Left ventricle myocardium inferior (tissue), 1 donor: ENCODE measurements at places on chromosomes 1 and 21. TPM values are rescaled to one million over a fixed set of nuclear protein-coding genes. Genes with fewer than 3 reads are reported as not detected.

DNA sequence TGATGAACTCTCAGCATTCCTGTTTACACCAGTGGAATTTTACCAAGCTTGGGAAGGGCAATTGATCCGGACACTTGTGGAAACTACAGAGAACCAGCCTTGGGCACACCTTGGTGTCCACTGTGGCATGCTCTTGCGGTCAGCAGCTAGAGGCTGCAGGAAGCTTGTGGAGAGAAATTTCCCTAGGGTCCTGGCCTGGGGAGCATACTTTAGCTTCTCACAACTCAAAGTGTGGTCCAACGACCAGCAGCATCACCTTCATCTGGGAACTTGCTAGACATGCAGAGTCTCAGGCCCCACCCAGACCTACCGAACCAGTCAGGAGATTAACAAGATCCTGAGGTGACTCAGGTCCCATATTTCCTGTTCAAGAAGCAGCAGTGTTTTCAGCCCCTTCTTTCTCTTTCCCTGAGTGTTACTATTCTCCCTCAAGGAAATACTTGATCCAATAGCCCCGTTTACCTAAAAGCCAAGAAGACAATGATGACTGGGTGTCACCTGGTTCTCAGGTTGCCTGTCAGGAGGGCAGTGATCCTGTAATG, 55.7 kb upstream of the KCNE2 start:
- no peak overlapping the region for H3K4me3 ChIP-seq
- H3K27me3 ChIP-seq: no peaks in the 10 kb centered on the region
- no peak for DNase-seq

DNA sequence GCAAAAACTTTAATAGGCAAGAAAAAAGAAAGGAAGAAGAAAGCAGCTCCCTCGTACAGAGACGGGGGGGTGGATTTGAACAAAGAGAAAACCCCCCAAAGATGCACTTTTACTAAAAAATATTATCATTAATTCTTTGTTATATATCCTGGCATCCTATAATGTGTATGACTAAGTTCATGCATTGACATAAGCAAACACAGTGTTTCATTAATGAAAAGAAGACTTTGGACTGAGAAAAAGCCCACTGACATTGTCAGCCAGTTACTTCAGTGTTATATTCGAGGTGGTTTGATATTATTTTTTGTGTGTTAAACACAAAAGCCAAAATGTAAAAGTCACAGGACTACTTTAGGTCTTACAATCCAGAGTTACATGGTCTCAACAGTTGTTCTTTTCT, 110.1 kb upstream of the DPYD start:
- H3K27me3 ChIP-seq: peaks cover 7% of the 10 kb centered on the region
- H3K4me3 ChIP-seq: no peak overlapping the region
- H3K36me3 ChIP-seq: no peaks in the 10 kb centered on the region

DNA sequence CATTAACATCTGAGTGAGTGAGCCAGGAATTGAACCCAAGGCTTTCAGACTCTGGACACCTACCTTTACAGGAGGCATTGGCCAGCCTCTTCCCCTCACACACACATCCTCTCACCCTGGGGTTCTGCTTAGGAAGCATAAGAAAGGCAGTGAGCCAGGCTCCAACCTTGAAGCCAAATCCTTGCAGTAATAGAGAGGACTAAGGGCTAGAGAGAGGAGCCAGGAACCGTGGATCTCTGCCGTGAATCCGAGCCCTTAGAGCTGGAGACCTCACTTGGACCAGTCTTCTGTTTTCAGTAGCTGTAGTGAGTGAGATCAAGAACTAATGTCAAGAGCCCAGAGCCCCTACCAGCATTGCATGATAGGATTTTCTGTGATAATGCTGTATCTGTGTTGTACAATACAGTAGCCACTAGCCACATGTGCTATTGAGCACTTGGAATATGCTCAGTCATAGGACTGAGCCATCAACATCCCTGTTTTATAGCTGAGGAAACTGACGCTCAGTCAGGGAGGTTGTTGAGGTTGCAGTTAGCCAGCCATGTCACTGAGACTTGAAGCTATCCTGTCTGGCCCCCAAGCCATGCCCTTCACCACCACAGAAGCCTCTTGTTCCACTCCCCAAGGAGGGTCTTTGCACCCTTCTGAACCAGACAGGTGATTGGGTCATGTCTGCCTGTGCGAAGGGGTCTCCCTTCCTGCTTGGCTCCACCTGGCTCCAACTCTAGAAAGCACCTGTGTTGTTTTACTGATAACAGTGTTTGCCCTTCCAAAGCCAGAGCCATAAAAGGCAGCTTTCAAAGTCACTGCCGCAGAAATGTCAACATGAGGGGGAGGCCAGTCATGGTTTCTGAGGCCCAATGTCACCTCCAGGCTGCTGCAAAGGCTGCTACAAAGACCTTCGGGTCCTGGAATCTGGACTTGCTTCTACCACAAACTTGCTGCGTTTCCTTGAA, 101.1 kb upstream of the JUN start:
- no peaks in the 10 kb centered on the region for H3K27me3 ChIP-seq
- H3K27ac ChIP-seq: peak overlapping the region; percentile 76
- no peaks in the 10 kb centered on the region for H3K36me3 ChIP-seq
- no peak overlapping the region for H3K4me3 ChIP-seq

DNA sequence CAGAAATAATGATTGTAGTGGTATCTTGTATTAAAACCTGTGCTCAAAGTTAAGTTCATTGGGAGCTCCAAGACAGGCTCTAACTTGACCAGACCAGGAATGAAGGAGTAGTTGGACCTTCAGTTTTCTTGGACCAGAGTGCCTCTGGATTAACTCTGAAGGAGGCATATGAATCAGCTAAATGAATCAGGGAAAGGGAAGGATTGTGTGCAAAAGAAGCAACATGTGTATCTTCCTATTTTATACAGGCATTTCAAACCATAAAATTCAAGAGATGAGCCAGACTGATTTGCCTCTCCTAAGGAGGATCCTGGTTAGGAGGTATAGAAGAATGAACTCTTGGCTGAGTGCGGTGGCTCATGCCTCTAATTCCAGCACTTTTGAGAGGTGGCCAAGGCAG, 71.4 kb downstream of the CC2D1B start:
- H3K4me1 ChIP-seq: no peaks in the 10 kb centered on the region
- DNase-seq: no peak
- H3K27me3 ChIP-seq: no peaks in the 10 kb centered on the region

GRCh38 chr1:158028969-158029368, 35.5 kb downstream of the KIRREL1 start:
- no peak for DNase-seq
- no peak overlapping the region for H3K4me3 ChIP-seq
- H3K4me1 ChIP-seq: peaks cover 35% of the 10 kb centered on the region
- no peaks in the 10 kb centered on the region for H3K27me3 ChIP-seq
- H3K27ac ChIP-seq: no peak overlapping the region

GRCh38 chr1:184222652-184223052, 164.2 kb upstream of the C1orf21 start:
- no peak for DNase-seq
- no peak overlapping the region for H3K27ac ChIP-seq
- H3K27me3 ChIP-seq: no peaks in the 10 kb centered on the region
- H3K4me3 ChIP-seq: peak overlapping the region; percentile 55
- H3K4me1 ChIP-seq: peaks cover 4% of the 10 kb centered on the region

DNA sequence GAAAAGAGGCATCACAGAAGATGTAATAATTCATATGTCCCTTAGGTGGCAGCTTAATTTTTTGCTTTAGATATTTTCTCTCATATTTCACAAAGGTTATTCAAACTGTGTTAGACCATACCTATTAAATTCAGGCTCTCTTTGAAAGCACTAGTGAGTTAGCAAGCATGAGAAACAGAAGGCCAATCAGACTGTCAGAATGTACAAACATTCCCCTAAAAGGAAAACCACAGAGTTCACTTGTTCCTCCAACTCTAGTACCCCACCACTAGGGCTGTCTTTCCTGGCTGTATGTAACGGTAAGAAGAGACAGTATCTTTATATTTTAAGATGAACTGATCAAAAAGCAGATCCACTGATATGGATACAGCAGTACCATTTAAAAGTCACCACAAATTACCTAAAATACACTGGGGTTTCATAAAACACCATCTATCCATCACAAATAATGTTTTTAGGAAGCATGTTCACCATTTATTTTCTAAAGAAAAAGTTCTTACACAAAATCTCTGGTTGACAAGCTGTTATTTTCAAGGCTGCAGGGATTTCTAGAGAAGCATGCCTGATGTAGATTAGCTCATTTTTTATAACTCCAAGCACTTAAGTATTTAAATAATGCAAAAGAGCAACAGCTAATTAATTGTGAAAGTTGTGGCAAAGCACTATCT, 1.8 kb downstream of the ARPC5 start:
- H3K4me1 ChIP-seq: peaks cover 81% of the 10 kb centered on the region
- no peaks in the 10 kb centered on the region for H3K27me3 ChIP-seq
- H3K36me3 ChIP-seq: peaks cover 25% of the 10 kb centered on the region
- peak overlapping the region; percentile 97 for H3K27ac ChIP-seq
- no peak for DNase-seq
- H3K4me3 ChIP-seq: peak overlapping the region; percentile 86

BCAS2 gene
- 32.9 TPM for total RNA-seq

KNCN gene
- total RNA-seq: not detected

NHLH1 gene
- not detected for total RNA-seq

TMEM269 gene
- total RNA-seq: not detected

CRB1 gene
- total RNA-seq: 0.05 TPM

CLDN17 gene
- total RNA-seq: not detected

HTR1D gene
- total RNA-seq: 0.08 TPM

CR1 gene
- total RNA-seq: 2.0 TPM
